Esophagus muscularis mucosa (tissue), 4 donors: ENCODE measurements at places on chromosomes 16 and 17. TPM values are rescaled to one million over a fixed set of nuclear protein-coding genes. Genes with fewer than 3 reads are reported as not detected.
A peak's percentile ranks its signal among the peaks of the same experiment; 100 is the strongest.

- no peak overlapping the region for H3K27ac ChIP-seq
- H3K4me1 ChIP-seq = peaks cover 3% of the 10 kb centered on the region
- no peak overlapping the region for H3K4me3 ChIP-seq
- no peaks in the 10 kb centered on the region for H3K27me3 ChIP-seq
- no peak for DNase-seq
Observed at GRCh38 chr16:90084215-90084950, 7.3 kb upstream of the PRDM7 start.

GRCh38 chr17:50420419-50421112, 5.5 kb upstream of the ACSF2 start:
- H3K27me3 ChIP-seq = no peaks in the 10 kb centered on the region
- H3K27ac ChIP-seq = peak overlapping the region; percentile 67
- H3K4me3 ChIP-seq = no peak overlapping the region
- H3K4me1 ChIP-seq = peaks cover 7% of the 10 kb centered on the region
- no peaks in the 10 kb centered on the region for H3K36me3 ChIP-seq

DNA sequence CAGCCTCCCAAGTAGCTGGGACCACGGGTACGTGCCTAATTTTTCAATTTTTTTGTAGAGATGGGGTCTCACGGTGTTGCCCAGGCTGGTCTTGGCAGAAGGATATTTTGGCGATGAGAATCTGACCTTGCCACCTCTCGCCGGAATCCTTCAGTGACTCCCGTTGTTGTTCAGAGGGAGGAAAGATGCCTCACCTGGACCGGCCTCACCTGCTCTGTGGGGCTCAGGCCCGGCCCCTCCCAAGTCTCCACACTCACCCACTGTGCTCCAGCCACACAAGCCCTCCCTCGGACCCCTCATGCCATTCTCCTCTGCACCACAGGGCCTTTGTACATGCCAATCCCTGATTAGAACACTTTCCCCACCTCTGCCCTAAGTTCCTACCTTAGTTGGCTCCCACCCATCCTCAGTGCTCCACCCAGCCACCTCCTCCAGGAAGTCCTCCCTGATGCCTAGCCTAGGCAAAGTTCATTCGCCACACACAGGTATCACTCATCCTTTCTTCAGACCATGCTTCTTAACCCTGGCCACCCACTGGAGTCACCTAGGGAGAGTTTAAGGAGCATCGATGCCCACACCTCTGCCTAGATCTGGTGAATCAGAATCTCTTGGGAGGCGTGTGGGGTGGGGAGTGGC, 136.1 kb downstream of the GSG1L start:
- H3K4me1 ChIP-seq = no peaks in the 10 kb centered on the region
- H3K27ac ChIP-seq = no peak overlapping the region
- H3K36me3 ChIP-seq = no peaks in the 10 kb centered on the region
- H3K27me3 ChIP-seq = peaks cover 39% of the 10 kb centered on the region

DNA sequence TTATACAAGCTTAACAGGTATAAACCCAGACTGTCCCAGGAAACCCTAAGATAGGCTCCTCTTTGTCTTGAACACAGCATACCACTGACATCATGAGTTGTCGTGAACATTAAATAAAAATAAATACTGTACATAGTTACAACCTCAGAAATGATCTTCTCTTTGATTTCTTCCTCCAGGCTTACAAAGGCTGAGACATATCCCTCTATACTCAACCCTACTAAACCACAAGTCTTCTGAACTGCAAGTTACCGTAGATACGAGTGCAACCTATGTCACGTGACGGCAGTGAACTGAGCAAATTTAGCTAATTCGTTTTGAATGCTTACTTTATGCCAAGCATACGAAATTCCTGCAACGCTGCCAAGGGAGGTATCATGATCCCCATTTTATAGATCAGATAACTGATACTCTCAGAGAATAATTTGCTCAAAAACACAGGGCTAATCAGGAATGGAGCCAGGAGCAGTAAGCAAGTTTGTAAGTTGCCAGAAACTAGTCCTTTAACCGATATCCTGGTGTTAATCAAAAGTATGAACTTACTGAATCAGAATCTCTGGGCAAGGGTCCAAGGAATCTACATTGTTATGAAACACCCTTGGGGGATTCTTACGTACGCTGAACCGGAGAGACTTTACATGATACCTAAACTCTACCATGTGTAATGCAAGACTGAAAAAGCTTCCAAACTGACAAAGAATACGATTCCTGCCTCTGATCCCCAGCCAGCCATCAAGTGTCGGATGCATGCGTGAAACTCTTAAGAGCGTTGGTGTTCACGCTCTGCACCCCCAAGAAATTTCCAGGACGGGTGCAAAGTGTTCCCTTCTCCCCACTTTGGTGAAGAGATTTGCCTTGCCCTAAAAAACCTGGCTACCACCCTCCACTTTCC, 106.2 kb downstream of the XYLT1 start:
- no peaks in the 10 kb centered on the region for H3K27me3 ChIP-seq
- no peak for DNase-seq
- H3K27ac ChIP-seq = peak overlapping the region; percentile 66
- H3K4me3 ChIP-seq = no peak overlapping the region
- peaks cover 97% of the 10 kb centered on the region for H3K4me1 ChIP-seq

DNA sequence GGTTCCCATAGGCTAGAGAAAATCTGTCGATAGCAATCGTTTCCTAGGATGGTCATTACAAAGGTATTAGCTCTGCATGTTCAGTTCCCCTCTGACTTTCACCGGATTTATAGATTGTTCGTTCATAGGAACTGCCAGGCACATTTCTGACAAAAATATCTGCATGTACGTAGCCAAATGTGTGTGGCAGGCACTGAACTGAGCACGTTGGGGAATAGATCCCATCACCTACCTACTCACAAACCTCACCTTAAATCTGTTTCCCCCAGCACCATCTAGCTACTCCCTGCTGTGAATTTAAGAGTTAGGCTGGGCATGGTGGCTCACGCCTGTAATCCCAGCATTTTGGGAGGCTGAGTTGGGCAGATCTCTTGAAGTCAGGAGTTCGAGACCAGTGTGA, 64.5 kb upstream of the TANC2 start:
- DNase-seq = no peak
- H3K36me3 ChIP-seq = no peaks in the 10 kb centered on the region
- no peak overlapping the region for H3K4me3 ChIP-seq
- no peak overlapping the region for H3K27ac ChIP-seq

DNA sequence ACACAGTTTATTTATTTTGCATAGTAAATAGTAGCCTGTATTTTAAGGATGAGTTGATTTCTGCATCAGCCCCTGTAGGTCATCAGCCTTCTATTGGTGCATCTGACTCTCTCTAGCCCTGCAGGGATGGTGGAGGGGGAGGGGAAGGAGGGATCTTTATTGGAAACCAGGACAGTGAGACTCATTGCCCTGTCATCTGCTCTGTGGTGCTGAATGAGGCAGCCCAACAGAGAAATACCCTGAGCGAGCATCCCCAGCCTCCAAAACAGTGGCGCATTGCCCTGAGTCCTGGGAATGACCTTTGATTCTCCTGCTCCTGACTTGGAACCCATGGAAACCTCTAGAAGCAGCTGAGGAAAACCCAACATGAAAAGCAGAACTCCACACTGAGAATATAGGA, 45.5 kb upstream of the STH start:
- H3K4me1 ChIP-seq = peaks cover 8% of the 10 kb centered on the region
- no peak overlapping the region for H3K4me3 ChIP-seq
- no peaks in the 10 kb centered on the region for H3K27me3 ChIP-seq
- H3K36me3 ChIP-seq = no peaks in the 10 kb centered on the region
- no peak overlapping the region for H3K27ac ChIP-seq

DNA sequence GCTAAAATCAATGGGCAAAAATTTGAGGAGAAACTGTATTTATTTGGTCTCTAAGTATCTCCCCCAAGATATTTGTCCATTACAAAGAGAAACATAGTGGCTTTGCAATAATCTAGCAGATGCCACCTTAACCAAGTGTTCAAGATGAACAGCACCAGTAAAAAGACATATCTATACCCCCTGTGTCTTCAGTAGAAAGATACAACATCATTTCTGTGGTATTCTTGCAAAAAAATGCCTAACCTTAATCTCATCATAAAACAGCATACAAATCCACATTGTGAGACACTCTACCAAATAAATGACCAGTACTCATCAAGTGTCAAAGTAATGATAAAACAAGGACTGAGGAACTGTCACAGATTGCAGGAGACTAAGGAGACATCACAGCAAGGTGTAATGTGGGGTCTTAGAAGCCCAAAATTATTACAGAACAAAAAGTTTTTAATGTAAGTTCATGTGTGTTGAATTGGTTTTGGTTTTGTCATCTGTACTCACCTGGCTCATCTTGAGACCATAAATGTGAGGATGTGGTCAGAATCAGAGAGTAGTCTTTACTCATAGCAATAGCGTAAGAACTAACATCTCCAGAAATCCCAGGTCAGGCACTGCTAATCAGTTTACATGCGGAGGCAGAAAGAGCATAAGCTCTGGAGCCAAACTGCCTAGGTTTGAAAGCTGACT, 77.2 kb downstream of the AATF start:
- H3K4me3 ChIP-seq = no peak overlapping the region
- no peaks in the 10 kb centered on the region for H3K27me3 ChIP-seq
- peak; percentile 37 for DNase-seq
- H3K27ac ChIP-seq = no peak overlapping the region
- no peaks in the 10 kb centered on the region for H3K36me3 ChIP-seq

DNA sequence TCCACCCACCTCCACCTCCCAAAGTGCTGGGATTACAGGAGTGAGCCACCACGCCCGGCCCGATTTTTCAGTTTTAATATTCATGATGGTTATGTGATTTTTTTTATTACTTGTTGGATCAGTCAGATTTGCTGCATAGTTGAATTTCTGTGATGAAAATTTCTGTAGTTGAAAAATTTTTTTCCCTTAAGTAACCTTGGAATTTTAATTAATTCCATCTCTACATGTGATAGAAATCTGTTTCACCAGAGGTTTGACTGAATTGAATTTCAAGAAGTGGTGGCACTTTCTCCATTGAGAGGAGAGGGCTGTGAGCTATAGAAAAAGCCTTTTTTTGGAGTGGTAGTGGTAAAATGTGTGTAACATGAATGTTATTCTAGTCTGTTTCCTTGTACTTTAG, 24.7 kb downstream of the WIPF2 start:
- H3K4me3 ChIP-seq = no peak overlapping the region
- no peak for DNase-seq
- peaks cover 39% of the 10 kb centered on the region for H3K4me1 ChIP-seq
- H3K27me3 ChIP-seq = no peaks in the 10 kb centered on the region
- H3K27ac ChIP-seq = no peak overlapping the region
- no peaks in the 10 kb centered on the region for H3K36me3 ChIP-seq

DNA sequence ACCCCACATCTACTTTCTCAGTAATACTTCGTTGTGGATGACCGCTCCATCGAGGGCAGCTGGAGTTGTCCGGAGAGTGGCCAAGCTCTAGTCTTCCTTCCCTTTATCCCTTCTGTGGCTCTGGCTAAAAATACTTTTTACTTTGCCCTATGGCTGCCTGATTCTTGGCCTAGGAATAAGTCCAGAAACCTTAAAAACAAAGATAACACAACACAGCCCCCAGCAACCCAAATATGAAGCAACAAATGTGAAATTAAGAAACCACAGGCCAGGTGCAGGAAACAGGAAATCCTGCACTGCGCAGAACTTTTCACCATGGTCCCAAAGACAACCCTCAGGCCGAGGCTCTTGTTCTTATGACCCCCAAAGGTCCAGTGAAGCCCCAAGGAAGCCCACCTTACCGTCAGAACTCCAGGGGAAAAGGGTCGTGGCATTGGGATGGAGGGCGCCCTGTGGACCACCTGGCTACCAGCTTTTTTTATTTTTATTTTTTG, 26.0 kb downstream of the TK2 start:
- H3K27me3 ChIP-seq = no peaks in the 10 kb centered on the region
- peaks cover 19% of the 10 kb centered on the region for H3K36me3 ChIP-seq
- no peak for DNase-seq
- no peak overlapping the region for H3K4me3 ChIP-seq

DNA sequence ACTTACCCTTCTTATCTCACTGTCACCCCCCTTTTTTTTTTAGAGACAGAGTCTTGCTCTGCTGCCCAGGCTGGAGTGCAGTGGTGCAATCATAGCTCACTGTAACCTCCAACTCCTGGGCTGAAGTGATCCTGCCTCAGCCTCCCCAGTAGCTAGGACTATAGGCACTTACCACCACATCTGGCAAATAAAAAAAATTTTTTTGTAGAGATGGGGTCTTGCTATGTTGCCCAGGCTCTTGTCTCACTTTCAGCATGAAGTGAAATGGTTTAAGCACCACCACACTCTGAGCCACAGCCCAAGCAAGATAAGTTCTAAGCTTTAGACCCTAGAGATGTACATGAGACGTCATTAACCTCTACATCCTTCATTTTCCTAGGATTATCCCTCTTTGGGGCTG, 34.5 kb upstream of the EFCAB13 start:
- H3K36me3 ChIP-seq = peaks cover 54% of the 10 kb centered on the region
- H3K27ac ChIP-seq = no peak overlapping the region
- no peaks in the 10 kb centered on the region for H3K27me3 ChIP-seq
- H3K4me3 ChIP-seq = no peak overlapping the region
- no peak for DNase-seq

DNA sequence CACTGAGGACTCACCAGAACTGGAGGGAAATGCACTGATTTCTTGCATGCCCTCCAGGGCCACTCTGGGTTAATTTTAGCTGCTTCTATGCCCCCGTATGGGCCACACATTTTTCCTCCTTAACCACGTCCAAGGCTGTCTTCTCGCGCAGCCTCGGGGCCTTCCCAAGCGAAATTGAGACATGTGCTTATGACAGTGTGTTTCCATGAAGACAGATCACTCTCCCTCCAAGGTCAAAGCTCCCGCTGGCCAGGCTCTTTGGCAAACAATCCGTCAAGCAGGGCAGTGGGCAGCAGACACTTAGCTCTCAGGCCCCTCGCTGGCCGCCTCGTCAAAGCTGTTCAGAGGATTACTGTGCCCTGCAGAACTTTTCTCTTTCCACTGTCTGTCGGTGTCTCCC, 243.0 kb upstream of the N4BP1 start:
- H3K4me3 ChIP-seq = no peak overlapping the region
- H3K4me1 ChIP-seq = no peaks in the 10 kb centered on the region
- no peak for DNase-seq
- H3K27ac ChIP-seq = no peak overlapping the region
- H3K36me3 ChIP-seq = no peaks in the 10 kb centered on the region

DNA sequence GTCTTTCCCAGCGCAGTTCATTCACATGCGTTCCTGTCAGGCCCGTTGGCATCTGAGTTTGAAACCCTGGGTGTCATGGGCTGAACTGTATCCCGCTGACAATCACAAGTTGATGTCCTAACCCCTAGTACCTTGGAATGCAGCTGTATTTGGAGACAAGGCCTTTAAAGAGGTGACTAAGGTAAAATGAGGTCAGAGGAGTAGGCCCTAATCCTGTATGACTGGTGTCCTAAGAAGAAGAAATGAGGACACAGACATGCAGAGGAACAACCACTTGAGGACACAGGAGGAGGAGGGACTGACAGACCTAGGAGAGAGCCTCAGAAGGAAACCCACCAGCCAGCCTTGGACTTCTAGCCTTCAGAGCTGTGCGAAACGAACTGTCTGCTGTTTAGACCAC, 33.1 kb downstream of the TRPV2 start:
- H3K4me1 ChIP-seq = peaks cover 32% of the 10 kb centered on the region
- H3K36me3 ChIP-seq = peaks cover 53% of the 10 kb centered on the region
- DNase-seq = no peak
- H3K27me3 ChIP-seq = no peaks in the 10 kb centered on the region
- H3K27ac ChIP-seq = no peak overlapping the region

- peaks cover 49% of the 10 kb centered on the region for H3K4me1 ChIP-seq
- H3K36me3 ChIP-seq = peaks cover 8% of the 10 kb centered on the region
- no peak overlapping the region for H3K27ac ChIP-seq
- H3K4me3 ChIP-seq = no peak overlapping the region
- no peaks in the 10 kb centered on the region for H3K27me3 ChIP-seq
Observed at GRCh38 chr17:81828656-81829055, 4.4 kb downstream of the MCRIP1 start.

Gene KRTAP4-5
- not detected for total RNA-seq

Gene HNF1B
- total RNA-seq = not detected
